COLO829 (cell line): ENCODE measurements at places on chromosomes 4 and X.

GRCh38 chr4:34043131-34043530, 2201.2 kb downstream of the ARAP2 start:
- DNase-seq, result no peak

- DNase-seq, result no peak
Observed at GRCh38 chr4:118935819-118936218, 47.2 kb downstream of the SYNPO2 start.

DNA sequence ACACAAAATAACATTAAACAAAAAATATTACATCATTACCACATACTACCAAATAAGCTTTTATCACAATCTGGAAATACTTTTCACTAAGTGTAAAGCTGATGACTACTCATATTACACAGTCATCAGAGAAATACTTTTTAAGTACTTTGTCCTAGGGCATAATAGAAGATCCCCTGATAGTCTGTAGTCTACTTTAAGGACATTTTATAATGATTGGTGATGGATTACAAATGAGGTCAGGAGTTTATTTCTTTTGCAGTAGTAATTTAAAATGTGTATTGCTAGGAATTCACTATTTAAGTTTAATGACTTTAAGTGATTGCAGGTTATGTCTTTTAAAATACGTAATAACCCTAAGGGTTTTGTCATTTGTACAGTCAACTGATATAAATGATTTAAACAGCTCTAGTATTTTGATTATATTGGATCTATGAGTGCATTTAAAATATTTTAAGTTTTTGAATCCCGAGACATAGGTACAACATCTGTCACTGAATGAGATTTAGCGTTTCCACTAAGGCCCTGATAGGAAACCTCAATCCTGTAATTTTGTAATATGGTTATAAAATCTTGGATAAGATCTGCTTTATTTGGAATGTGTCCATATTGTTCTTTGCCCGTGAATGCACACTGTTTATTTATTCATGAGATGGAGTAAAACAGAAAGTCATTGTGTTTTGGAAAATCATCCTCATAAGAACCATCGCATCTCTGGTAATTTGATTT, 189.5 kb downstream of the ARAP2 start:
- peak; percentile 30 for DNase-seq

DNA sequence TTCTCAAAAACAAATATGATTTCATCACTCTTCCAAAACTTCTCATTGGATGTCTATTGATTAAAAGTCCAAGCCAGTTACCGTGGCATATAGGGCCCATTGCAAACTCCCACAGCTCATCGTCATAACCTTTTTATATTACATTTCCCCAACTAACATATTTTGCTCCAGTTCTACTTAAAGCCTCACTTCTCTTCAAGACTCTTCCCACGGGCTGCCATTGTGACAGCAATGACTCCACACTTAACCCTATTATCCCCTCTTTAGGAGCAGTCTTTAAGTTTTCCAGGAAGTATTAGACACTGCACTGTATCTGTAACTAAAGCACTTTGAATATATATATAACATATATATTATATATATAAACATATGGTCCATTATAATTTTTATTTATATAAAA, 44.5 kb downstream of the DTHD1 start:
- DNase-seq, result no peak

DNA sequence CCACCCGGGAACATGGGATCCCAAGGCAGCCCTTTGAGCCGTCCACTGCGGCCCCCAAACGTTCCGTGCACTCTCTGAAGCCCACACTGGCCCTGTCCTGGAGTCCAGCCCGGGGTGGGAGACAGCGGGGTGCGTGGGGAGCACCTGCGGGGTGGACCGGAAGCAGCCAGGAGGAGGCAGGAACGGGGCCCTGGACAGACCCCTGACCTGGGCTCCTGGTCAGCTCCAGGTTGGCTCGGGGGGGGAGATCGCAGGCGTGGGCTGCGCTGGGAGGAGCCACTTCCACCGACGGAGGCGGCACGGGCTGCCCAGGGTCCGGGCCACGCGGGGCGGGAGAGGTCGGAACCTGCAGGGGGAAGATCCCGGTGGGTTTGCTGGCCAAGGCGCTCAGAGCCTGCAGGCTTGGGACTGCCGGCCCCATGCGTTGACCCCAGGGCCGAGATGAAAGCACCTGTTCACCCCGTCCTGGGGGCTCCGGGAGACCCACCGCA, 5.7 kb upstream of the PLCXD1 start:
- DNase-seq, result no peak
